ENCODE measurements at places on chromosomes 2 and 18. TPM values are rescaled to one million over a fixed set of nuclear protein-coding genes. Genes with fewer than 3 reads are reported as not detected.

The PARD6G gene
- 25.0 TPM for total RNA-seq

The PRKAG3 gene
- not detected for total RNA-seq

The TXNDC2 gene
- not detected for total RNA-seq

The CDCA7 gene
- 7.3 TPM for total RNA-seq

The MSTN gene
- 0.19 TPM for total RNA-seq

The NDUFS1 gene
- total RNA-seq = 84.5 TPM

The IL1F10 gene
- not detected for total RNA-seq
